Hematopoietic multipotent progenitor cell treated with erythropoietin and hydrocortisone succinate and interleukin-3 and kit ligand, for 17 days (in vitro differentiated cells): ENCODE measurements at places on chromosomes 12 and 14.

DNA sequence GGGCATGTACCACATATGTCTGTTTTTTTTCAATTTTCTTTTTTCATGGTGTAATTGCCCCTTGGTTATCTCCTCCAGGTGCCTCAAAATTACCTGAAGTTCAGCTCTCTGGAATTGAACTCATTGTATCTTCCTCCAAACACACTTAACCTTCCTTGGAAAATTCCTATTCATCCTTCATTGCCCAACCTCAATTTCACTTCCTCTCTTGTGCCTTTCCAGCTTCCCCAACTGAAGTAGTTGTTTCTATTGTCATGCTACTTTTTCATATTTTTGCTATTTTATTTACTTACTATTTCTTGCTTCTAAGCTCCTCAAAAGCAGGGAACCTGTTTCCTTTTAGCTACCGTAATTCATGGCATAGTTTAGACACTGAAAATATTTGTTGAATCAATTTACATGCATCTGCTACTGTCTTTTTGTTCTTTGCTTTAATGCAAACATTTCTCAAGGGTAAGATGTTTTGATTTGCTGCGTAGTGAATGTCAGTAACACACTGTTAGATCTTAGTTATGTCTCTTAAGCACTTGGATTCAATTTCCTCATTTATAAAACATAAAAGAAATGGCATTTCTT lies 37.0 kb upstream of the STXBP6 start:
- DNase-seq, result no peak

GRCh38 chr14:64645220-64645892 lies 58.9 kb upstream of the PLEKHG3 start:
- DNase-seq, result no peak

GRCh38 chr14:88488081-88488480 lies 66.7 kb downstream of the PTPN21 start:
- DNase-seq, result no peak

- no peak for DNase-seq
Observed at GRCh38 chr12:11825278-11825677, 175.8 kb downstream of the ETV6 start.

- peak; percentile 41 for DNase-seq
Observed at GRCh38 chr14:76456200-76456599, 80.3 kb downstream of the ESRRB start.

DNA sequence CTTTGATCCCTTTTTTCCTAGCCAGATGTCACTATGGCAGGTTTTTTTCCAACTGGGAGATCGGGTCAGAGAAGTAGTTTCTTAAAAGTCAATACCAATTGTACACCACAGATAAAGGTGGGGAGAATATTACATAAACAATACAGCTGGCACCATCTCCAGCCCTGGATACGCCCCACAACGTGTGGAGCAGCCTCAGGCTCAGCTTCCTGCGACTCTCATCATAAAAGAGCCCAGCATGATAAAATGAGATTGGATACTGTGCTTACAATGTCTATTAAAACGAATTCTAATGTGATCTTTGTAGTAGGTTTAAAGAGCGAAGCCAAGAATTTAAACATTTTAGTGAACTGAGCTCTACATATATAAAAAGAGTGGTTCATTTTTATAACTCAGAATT lies 21.5 kb downstream of the EFCAB11 start:
- no peak for DNase-seq

DNA sequence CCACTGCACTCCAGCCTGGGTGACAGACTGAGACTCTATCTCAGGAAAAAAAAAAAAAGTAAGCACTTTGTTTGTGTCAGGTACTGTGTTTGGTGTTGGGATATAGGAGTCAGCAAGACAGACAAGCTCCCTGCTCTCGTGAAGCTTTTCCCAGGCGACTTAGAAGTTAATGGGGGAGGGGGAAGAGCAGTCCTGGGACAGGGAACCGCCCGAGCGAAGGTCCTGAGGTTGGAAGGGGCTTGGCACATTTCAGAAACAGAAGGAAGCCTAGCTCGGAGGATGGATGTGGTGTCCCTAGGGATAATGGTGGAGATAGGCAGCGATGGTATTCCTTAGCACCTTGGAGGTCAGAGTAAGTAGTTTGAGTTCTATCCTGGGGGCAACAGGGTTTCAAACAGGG lies 8.5 kb upstream of the COX6A1 start:
- DNase-seq, result no peak

GRCh38 chr12:25829192-25829591 lies 129.3 kb upstream of the RASSF8 start:
- no peak for DNase-seq

DNA sequence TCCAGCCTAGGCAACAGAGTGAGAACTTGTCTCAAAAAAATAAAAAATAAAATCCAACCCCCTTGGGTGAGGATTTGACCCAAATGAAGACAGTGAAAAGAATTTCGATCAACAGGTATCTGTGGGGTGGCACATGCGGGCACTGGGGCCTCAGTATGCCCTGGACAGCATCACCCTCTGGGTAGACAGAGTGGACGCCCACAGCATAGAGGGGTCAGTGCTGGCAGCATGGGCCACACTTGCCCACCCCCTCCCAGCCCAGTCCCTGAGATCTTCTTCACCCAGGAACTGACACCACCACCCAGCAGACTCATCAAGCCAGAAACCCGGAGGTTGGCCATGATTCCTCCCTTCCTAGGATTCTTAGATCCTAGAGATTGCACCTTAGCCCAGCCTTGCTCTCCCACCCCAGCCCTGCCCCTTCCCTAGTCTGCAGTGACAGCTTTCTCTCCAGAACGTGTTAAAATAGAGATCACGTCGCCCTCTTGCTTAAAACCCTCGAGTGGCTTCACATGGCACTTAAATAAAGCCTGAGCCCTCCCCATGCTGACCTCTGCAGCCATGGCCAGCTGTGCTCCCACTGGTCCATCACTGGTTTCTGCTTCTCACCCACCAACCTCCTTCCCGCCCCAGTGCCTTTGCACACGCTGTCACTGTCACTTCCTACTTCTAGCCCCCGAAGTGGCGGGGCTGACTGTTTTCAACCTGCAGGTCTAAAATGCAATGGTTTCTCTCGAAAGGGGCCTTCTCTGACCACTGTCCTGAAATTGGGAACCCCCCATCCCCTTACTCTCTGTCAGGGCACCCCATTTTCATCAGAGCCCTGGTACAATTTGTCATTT lies 26.2 kb upstream of the DYNC1H1 start:
- no peak for DNase-seq

- DNase-seq, result no peak
Observed at GRCh38 chr12:23564451-23565152, 384.9 kb downstream of the SOX5 start.

DNA sequence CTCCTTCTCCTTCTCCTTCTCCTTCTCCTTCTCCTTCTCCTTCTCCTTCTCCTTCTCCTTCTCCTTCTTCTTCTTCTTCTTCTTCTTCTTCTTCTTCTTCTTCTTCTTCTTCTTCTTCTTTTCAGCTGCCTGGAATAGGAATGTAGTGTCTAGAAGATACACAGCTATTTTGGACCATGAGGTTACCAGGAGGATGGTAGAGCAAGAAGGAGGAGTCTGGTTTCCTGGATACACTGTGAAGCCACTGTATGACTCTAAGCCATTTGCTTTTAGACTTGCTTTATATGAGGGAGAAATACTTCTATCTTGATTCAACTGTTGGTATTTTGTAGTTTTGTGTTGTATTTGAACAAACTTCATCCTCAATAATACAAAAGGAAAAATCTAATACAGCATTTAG lies 3.0 kb upstream of the MYBPC1 start:
- DNase-seq, result no peak

DNA sequence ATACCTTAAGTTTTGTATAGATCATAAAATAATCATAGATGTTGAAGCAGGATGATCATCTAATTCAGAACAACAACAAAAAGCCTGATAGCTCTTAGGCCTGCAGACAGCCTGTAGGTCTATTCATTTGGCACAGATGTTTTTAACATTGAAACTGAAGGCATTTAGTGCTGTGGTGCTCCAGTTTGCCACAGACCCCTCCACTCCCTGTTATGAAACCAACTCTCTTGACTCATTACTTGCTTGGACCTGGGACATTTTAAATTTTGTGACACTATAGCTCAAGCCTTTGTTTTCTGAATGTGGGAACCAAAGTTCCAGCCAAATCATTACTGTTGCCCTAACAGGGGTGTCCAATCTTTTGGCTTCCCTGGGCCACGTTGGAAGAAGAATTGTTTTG lies 9.1 kb downstream of the PRKCH start:
- no peak for DNase-seq

DNA sequence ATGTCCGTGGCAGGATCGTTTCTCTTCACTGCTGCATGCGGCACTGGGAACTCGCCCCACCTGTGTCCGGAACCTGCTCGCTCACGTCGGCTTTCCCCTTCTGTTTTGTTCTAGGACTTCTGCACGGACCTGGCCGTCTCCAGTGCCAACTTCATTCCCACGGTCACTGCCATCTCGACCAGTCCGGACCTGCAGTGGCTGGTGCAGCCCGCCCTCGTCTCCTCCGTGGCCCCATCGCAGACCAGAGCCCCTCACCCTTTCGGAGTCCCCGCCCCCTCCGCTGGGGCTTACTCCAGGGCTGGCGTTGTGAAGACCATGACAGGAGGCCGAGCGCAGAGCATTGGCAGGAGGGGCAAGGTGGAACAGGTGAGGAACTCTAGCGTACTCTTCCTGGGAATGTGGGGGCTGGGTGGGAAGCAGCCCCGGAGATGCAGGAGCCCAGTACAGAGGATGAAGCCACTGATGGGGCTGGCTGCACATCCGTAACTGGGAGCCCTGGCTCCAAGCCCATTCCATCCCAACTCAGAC lies 1.2 kb downstream of the FOS start:
- DNase-seq, result no peak

DNA sequence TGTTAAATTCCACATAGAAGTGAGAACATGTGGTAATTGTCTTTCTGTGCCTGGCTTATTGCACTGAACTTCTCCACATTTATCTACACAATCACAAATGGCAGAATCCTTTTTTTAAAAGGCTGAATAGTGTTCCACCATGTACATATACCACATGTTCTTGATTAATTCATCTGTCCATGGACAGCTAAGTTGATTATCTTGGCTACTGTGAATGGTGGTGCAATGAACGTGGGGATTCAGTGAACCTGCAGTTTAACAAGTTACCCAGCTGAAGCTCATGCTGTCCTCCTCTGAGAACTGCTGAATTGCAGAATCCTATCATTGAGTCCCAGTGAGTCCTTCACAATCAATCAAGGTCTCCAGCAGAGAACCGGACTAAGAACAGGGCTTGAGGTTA lies 74.9 kb downstream of the TBK1 start:
- DNase-seq, result no peak

DNA sequence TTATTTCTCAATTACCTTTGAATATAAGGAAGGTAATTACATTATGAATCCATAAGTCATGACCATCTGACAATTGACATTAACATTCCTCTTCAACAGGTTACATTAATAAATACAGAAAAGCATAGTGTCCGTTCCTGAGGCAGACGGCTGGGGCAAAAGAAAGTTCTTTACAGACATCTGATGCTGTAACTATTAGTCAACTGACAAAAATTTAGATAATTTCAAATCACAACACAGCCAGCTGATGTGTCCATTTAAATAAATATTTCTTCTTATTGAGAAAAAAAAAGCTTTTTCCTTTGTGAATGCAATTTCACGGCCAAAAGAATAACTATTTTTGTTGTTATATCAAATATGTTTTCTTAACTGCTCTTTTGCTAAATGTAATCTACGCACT lies 9.2 kb upstream of the PYROXD1 start:
- no peak for DNase-seq

GRCh38 chr12:127239781-127240180 lies 1027.2 kb upstream of the TMEM132C start:
- DNase-seq, result no peak

GRCh38 chr14:73567951-73568885 lies 795 bp upstream of the ACOT2 start:
- DNase-seq, result no peak

- DNase-seq, result no peak
Observed at GRCh38 chr14:34965912-34966311, 16.9 kb upstream of the SRP54 start.

- DNase-seq, result no peak
Observed at GRCh38 chr14:68577802-68578541, 214.9 kb downstream of the ZFP36L1 start.

DNA sequence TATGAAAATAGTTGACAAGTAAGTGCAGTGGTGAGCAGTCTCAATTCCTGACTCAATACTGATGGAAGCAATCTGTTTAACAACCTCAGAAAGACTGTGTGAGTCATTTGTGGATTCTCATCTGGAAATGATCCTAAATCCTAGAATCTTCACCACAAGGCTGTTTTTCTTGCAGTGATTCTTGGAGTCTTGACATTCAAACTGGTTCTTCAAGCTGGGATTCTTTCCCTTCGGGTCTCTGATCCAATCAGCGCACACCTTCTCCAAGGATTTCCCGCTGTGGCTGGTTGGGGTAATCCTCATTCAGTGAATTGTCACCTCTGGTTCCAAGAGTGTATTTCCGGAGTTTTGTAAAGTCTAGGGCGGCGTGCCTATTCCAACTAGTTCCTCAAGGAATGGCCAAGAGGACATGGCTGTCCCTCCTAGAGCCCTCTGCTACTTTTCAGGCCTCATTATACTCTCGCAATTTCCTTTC lies 37.7 kb upstream of the FOXJ2 start:
- DNase-seq, result no peak

DNA sequence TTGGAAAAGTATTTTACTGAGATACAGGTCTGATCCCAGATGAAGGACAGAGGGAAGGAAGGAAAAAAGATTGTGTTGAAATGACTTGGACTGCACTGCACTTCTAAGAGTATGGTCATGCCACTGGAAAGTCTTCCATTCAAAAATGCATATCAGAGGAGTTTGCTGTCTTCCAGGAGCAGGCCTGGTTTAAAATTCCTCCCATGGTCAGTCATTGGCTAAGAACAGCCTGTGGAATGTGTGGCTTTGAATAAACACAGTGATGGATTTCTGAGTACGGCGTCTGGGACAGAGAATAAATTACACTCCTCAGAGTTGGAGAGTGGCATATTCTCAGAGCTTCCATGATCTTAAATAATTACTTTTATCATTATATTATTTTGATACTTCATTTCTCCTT lies 245.8 kb upstream of the PDZRN4 start:
- DNase-seq, result no peak

GRCh38 chr12:13536219-13536910 lies 339.8 kb downstream of the EMP1 start:
- no peak for DNase-seq

GRCh38 chr14:90398841-90399540 lies 2.2 kb downstream of the CALM1 start:
- no peak for DNase-seq

GRCh38 chr14:97179573-97179972 lies 382.4 kb downstream of the VRK1 start:
- no peak for DNase-seq

DNA sequence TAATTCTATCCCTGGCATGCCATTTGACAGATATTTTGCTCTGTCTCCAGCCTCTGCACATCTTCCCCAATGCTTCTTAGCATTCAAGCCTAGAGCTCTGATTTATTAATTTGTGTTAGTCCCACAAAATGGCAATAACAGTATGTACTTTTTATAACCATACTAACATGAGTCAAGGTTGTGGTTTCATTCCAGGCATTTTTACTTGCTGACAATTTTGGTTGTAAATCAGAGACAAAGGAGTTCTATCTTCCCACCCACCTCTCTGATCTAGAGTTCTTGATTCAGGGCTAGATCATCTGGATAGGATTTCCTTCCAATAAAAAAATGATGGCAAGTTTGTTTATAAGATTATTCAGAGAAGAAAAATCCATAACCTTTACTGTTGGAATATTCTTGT lies 18.5 kb upstream of the CISTR start:
- DNase-seq, result no peak

- no peak for DNase-seq
Observed at GRCh38 chr12:102182635-102183034, 15.0 kb downstream of the PMCH start.

GRCh38 chr14:99035268-99035667 lies 236.7 kb downstream of the BCL11B start:
- no peak for DNase-seq

- DNase-seq, result no peak
Observed at GRCh38 chr14:41606282-41606531, 469 bp upstream of the LRFN5 start.
